ENCODE measurements at places on chromosomes 6 and 20.

DNA sequence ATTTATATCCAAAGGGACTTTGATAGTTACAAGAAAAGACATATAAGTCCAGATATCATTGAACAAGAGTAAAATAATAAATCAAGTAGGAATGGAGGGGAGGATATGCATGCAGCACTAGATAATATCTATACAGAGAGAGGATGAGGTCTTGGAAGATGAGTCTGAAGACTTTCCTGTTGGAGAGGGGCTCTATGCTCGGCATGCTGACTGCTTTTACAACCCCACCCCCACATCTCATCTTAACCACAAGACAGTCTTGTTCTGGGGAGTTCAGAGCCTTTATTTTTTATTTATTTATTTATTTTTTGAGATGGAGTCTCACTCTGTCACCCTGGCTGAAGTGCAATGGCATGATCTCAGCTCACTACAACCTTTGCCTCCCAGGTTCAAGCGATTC lies 48.4 kb upstream of the IER3 start:
- no peak for DNase-seq

DNA sequence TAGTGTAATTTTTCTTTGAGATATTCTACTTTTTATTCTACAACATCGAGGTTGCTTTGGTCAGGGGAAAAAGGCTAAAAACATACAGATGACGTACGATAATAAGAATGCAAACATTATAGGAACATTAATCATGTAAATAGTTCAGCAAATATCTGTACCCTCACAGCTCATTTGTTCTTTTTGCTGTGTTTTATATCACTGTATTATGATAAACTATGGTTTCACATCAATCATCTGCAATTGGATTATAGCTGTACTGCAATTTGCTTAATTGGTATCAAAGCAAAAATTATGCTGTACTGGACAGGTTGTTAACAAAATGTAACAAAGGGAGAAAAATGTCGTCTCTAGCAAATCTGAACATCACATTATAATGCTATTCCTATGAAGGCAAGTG lies 597.1 kb downstream of the EPHA7 start:
- no peak for DNase-seq

DNA sequence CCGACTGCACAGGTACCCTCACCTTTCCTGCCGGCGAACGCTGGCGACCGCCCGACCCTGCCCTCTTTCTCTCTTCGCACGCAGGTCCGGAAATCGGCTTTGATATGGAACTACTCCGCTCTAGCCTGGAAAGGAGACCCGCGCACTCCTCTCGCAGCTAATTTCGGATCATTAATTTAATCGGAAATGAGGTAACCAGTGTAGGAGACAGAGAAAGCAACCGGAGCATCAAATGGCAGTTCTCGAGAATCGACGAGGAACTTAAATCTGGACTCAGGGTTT lies 949 bp upstream of the ATXN1 start:
- DNase-seq = no peak

- DNase-seq = no peak
Measured at GRCh38 chr20:60365882-60366281, 407.7 kb downstream of the CDH26 start.

DNA sequence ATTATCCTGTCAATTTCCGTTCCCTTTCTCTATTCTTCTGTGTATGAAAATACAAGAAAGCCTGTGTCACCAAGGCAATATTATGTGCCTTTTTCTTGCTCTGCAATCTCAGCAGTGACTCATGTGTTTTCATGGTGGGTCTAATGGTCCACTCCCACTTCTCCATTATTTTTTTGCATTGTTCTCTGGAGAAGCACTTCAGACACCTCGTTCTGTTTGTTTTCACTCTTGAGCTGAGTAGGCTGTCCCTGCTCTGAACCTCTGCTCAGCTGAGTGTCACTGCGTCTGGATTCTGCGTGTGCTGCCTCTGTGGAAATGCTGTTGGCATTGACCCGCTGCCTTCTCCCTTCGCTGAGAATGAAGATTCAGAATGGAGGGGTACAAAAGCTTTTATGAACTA lies 230.6 kb downstream of the TMEM242 start:
- DNase-seq = no peak

GRCh38 chr20:53990003-53990402 lies 80.4 kb downstream of the BCAS1 start:
- no peak for DNase-seq

DNA sequence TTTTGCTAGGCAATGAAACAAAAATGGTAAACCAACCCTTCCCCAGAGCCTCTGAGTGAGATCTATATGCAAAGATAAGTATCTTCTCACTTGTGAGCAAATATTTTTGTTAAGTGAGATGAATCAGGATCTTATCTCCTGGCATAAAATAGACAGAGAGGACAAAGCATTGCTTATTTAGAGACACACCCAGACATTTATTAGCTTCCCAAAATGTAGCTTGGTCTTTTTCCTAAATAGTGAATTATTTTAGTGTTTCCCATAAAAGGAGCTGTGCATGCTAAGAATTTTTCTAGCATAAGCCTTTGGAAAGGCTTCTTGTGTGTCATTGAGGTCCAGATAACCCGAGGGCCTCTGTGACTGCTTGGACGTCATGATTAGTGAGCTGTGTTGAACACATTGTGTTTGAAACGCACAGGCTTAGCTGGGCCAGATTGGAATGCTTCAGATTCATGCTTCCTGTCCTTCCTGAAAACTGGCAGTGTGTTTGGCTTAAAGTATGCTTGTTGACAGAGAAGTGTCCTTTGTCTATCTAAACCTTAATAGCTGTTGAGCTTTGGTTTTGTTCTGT lies 16.5 kb downstream of the MTHFD1L start:
- DNase-seq = no peak

GRCh38 chr20:35115606-35116005 lies 23.0 kb upstream of the TRPC4AP start:
- no peak for DNase-seq

GRCh38 chr6:42555477-42556457 lies 8.1 kb upstream of the UBR2 start:
- no peak for DNase-seq

- no peak for DNase-seq
Measured at GRCh38 chr6:159983641-159984080, 14.8 kb downstream of the IGF2R start.

- DNase-seq = no peak
Measured at GRCh38 chr20:15374682-15375081, 1037.3 kb upstream of the FLRT3 start.

- no peak for DNase-seq
Measured at GRCh38 chr6:27616328-27617045, 143.6 kb upstream of the ZNF184 start.

GRCh38 chr20:51876313-51876940 lies 74.1 kb upstream of the SALL4 start:
- no peak for DNase-seq

DNA sequence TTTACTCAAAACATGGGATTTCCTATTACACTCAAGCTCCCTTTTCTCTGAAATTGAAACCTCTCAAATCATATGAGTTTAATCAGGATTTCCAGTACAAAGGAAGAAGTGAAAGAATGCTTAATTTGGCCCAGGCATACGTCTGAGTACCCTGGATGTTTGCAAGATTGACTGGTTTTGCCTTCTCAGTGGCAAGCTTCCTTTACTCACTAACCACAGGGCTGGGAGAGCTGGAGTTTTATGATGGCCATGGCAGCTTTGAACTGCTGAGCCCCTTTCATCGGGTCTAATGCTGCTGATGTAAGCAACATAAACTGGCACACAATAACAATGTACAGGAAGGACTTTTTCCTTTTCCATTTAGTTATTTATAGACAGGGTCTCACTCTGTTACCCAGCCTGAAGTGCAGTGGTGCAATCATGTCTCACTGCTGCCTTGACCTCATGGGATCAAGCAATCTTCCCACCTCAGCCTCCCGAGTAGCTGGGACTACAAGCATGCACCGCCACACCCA lies 194.8 kb downstream of the SLC35F1 start:
- DNase-seq = no peak

DNA sequence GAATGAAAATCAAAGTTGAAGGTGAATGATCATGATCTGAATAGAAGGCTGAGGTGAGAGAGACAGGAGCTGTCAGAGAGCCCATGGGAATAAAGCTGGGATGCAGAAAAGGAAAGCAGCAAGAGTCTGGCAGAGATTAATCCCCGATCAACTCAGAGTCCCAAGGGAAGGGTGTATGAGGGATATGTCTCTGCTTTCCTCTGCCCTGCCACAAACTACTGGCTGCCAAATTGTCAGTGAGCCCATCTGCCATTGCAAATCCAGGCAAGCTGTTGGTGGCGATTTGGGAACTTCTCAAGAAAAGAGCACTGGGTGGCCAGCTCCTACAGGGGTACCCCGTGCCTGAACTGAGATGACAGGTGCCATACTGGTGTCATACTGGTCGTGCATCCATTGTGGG lies 705.5 kb upstream of the MAN1A1 start:
- no peak for DNase-seq

DNA sequence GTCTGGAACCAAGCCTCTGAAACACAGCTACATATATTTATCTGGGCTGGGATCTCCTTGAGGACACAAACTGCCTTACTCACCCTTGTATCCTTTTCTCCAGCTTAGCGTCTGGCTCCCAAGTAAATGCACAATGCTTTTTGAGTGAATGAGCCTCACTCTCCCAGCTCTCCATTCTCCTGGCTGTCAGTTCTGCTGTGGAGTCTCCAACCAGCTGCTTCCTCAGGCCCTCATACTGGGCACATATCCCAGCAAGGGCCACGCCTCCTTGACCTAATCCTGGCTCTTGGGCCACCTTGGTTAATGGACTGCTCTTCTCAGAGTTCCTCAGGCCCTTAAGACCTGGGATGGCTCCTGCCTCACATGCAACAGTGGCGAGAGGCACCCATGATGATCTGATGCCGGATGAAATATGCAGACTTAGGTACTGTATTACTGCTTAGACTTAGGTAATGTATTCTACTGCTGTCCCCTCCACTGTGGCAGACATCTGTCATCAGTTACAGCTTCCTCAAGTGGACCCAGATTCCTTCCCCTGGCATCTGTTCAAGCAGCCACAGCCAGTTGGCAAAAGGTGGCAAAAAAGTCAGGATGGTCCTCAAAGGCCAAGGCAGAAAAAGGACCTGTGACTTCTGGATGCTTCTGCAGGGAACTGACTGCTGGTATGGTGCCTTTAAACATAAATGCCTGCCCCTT lies 16.5 kb downstream of the SNHG17 start:
- DNase-seq = no peak

DNA sequence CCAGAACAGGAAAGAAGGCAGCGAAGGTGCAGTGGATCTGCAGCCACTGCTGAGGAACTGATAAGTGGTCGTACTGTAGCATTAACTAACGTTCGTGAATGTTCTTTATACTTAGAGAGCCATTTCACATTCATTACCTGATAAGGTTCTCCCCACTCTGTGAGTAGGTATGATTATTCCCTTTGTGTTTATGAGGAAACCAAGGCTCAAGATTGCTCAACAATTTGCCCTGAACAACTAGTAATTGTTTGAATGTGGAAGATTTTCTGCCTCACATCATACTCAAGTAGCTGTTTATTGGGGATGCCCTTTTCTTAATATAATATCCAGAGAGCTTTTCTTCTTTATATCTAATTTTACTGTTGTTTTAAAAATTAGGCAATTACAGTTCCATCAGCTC lies 24.9 kb upstream of the ELOVL5 start:
- DNase-seq = no peak

DNA sequence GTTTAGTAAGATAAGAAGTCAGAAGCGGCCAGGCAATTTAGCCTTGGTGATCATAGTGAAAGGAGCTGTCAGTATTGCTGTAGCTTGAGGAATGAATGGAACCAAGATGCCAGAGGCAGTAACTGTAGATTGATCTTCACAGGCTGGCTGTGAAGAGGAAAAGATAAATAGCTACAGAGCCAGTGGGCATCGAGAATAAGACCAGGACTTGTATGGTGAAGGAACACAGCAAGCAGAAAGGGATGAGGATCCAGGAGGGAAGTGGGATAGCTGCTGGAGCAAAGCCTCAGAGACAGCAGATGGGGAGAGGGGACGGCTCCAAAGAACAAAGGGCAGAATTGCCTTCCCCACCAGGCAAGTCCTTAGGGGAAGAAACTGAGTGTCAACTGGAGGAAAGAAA lies 294.4 kb upstream of the PLN start:
- DNase-seq = no peak

- DNase-seq = no peak
Measured at GRCh38 chr6:126945812-126946360, 172.6 kb upstream of the RSPO3 start.

GRCh38 chr20:63176034-63176426 lies 39.9 kb downstream of the YTHDF1 start:
- DNase-seq = no peak

- no peak for DNase-seq
Measured at GRCh38 chr6:158843751-158844683, 24.8 kb upstream of the EZR start.

GRCh38 chr20:8645326-8645725 lies 423.6 kb upstream of the PLCB4 start:
- no peak for DNase-seq

- no peak for DNase-seq
Measured at GRCh38 chr6:13517116-13517515, 29.7 kb upstream of the GFOD1 start.

DNA sequence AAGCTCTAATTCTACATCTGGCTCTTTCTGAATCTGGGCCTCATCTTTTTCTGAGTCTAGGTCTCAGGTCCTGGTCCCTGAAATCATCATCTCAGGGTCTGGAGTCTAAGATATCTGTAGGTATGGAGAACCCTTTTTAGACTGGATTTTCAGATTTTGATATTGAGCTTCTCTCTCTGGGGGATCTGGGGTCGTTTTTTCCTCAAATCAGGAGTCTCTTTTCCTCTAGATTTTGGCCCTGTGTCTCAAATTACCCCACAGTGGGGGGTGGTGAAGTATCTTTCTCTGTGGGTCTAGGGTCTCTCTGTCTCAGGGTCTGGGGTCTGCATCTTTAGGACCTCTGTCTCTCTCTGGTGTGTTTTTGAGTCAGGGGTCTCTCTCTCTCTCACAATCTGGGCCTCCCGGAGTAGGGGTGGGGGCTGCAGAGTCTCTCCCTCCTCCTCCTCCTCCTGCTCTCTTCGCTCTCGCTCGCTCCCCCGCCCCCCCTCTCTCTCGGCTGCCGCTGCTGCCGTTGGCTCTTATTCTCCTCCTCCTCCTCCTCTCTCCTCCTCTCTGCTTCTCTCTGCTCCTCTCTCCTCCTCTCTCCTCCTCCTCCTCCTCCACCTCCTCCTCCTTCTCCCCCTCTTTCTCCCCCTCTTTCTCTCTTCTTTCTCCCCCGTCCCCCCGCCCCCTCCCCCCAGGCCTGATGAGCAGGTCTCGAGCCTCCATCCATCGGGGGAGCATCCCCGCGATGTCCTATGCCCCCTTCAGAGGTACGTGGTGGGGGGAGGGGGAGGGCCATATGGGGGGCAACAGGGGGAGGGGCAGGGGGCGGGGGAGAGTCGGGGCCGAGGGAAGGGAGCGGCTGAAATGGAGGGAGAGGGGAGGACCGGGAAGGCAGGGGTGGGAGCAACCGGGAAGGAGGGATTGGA lies at the start of gene SYNGAP1:
TSS of gene SYNGAP1 (plus strand) at position 486 of the 911 bp plus-strand sequence. CDS start at position 686, 200 bp downstream.
- no peak for DNase-seq

- DNase-seq = no peak
Measured at GRCh38 chr6:73648166-73648565, 5.6 kb downstream of the SLC17A5 start.

- DNase-seq = no peak
Measured at GRCh38 chr6:27911956-27912446, at the start of gene OR2B2. TSS of gene OR2B2 (minus strand) at chr6:27912396. CDS start at chr6:27912319, 77 bp downstream.

GRCh38 chr6:2947445-2947844 lies 23.9 kb downstream of the SERPINB6 start:
- DNase-seq = no peak

- no peak for DNase-seq
Measured at GRCh38 chr20:45919542-45920399, 7.8 kb upstream of the PLTP start.
